ENCODE measurements at places on chromosomes 7 and 10.

DNA sequence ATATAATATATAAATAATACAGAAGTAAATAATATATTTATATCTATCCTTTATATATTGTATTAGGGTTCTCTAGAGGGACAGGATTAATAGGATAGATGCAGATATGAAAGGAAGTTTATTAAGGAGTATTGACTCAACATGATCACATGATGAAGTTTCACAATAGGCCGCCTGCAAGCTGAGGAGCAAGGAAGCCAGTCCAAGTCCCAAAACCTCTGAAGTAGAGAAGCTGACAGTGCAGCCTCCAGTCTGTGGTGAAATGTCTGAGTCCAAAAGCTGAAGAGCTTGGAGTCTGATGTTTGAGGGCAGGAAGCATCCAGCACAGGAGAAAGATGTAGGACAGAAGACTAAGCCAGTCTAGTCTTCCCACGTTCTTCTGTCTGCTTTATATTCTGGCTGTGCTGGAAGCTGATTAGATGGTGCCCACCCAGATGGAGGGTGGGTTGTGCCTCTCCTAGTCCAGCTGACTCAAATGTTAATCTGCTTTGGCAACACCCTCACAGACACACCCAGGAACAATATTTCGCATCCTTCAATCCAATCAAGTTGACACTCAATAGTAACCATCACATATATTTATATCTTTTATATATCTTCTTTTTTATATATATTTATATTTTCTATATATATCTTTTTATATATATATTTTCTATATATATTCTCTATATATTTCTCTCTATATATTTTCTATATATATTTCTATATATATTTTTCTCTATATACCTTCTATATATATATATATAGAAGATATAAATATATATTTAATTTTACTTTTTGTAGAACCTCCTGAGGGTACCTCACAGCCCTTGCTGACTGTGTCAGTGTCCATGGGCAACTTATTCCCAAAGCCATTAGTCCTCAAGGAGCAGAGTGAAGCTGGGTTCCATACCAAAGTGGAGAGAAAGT is 24.6 kb upstream of the AKR1B10 start:
- no peak for DNase-seq

DNA sequence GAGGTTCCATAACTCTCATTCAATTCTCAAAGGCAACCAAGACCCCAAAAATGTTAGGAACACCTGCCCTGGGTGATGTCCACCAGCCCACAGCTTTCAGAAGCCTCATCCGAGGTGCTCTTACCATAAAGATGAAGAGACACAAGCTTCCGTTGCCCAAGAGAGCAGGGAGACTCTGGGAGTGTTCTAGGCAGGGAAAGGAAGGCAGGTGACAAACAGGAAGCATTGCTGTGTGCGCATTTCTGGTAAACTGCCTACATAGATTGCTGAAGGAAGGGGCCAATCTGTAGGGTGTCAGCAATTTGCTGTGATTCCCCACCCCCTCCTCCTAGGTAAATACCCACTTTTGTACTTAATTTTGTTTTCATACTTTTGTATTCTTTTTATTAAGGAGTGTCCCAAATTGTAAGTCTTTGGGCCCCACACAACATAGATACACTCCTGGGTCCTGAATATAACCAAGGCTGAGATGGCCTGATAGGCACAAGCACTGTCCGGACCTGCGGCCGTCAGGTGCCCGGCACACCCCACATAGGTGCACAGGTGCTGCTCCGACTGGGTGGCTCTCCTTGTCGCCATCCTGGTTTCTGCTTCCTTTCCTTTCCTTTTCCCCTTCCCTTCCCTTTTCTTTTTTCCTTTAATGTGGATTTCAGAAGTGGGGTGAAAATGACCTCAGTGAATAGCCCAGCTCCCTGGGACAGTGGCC is 51.4 kb upstream of the SMNDC1 start:
- peak; percentile 78 for DNase-seq

- no peak for DNase-seq
These were observed 10.2 kb downstream of the PKD2L1 start for GRCh38 chr10:100319707-100320402.

DNA sequence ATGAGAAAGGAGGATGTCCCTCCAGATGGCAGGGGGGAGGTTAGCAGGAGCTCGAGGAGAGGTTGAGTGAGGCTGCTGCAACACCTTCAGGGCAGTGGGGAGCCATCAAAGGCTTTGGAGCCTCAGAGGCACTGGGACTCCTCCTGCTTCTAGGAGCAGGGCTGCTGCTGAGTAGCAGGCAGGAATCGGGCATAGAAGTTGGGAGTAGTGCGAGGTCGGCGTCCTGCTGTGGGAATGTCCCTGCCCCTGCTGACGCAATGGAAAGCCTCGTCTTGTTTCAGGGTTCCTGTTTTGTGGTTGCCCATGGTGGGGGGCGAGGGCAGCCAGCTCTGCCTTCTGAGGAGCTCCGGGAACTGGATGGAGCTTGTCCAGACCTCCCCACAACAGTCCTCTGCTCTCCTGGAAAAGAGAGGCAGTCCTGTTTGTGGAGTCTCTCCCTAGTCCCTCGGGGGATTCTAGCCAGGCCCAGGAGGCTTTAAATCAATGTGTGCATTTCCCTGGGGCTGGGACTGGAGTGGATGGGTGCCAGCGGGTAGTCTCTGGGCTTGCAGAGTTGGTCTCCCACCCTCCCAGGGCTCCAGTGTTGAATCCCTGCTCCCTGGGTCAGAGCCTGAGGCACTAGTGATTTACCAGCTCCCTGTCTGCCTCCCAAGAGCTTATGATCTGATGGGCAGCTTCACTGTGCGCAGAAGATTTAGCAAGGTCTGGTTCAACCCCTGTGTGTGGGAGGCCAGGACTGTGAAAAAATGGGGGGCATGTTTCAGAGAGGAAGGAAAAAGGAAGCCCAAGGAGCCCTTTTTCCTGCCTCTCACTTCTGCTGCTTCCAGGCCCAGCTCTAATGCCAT is 98.7 kb upstream of the PPIF start:
- DNase-seq = no peak

DNA sequence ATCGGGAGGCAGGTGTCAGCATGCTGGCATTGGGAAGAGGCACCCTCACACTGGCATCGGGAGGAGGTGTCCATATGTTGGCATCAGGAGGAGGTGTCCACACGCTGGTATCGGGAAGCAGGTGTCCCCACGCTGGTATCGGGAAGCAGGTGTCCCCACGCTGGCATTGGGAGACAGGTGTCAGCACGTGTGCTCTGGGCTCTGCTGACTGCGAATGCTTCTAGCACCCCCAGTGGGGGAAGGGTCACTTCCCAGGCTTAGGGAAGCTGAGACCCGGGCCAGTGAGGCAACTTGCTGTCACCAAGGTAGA is 92.5 kb upstream of the IKZF1 start:
- DNase-seq = no peak

GRCh38 chr7:156892081-156892800 is 742 bp downstream of the LMBR1 start:
- peak; percentile 76 for DNase-seq

Measured in CD4-positive, alpha-beta T cell treated with Interleukin-21 for 1 hour (primary cell).